ENCODE measurements at places on chromosomes 7 and 10.

DNA sequence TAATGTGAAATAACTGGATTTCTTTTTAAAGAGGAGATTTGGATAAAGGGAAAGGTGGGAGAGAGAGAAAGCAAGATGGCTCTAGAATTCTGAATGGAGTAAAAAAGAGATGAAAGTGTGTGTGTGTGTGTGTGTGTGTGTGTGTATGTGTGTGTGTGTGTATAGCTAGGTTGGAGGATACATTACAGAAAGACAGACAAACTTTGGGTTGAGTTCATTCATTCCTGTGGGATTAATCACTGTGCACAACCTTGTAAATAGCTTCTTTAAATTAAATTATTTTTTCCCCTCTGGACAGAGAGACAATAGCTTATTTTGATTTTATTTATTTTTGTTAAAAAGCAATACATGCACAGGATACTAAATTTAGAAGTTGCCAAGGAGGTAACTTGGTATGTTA is 7.5 kb downstream of the ASB4 start:
- no peak for DNase-seq

GRCh38 chr7:158432369-158433341 is 155.0 kb downstream of the PTPRN2 start:
- no peak for DNase-seq

DNA sequence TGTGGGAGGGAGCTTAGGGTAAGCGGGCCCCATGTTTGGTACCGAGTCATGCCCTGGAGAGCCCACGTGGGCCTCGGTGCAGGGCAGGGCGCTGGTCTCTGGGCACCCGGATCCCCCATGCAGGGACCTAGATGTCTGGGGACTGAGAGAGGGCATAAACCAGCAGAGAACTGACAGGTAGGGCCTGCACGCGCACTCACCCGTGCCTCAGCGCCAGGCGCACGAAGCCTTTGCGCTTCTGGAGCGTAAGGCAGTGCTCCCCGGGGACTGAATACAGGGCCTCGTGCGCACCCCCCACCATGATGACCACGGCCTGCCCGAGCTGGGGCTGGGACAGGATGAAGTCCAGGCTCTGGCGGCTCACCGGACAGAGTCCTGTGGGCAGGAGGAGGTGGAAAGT is 2.8 kb downstream of the MOGAT3 start:
- DNase-seq, result no peak

GRCh38 chr10:33273295-33274002 is 61.0 kb downstream of the NRP1 start:
- no peak for DNase-seq

DNA sequence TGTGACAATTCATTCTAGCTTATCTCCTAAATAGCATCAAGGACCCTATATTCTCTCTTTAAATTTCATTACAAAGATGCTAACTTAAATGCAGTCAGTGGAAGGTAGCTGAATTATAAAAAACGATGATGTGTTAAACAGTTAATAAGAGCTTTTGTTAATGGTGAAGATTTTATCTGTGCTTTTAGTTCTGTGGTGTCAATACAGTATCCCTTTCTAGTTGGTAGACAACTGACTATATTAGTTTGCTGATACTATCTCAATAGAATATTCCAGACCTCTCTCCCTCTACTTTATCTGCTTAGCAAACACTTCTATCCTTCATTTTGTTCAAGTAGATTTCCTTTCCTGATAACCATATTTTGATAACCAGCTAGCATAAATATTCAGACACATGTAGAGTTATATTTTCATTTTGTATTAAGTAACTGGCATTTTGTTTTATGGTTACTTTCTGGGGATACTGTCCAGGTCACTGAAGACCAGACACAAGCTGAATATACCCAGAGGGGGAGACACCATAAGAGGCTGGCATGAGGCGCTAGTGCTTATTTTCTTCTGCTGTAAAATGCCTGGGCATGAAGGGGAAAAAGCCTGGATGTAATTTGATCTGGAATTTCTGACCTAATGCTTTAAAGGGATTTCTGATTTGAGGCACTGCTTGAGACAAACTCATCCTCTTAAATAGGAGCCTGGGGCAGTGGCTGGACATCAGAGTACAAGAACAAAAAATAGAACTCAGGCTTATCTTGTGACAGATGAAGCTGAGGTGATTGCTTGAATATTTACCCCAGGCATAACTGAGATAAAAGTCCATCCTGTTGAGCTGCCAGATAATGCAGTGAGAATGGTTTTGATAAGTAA is 197.5 kb downstream of the MALRD1 start:
- no peak for DNase-seq

DNA sequence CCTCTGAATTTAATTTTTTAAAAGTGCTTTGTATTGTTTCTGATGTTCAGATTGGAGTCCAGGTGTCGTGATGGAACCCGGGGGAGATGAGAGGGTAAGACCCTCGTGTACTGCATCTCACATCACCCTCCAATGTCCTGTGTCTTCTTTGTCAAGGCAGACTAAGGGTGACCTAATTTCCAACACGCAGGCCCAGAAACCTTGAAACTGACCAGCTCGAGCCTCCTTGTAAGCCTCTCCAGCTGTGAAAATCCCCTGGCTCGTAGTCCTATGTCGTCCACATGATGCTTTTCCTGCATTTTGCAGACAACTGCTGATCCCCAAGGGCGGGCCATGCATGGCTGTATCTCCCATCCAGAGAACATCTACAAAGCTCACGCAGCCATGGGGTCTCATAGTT is 220.2 kb downstream of the ARHGAP12 start:
- DNase-seq, result no peak

GRCh38 chr7:17152721-17153120 is 145.7 kb upstream of the AHR start:
- no peak for DNase-seq

GRCh38 chr7:106062006-106062405 is 50.1 kb downstream of the SYPL1 start:
- no peak for DNase-seq

DNA sequence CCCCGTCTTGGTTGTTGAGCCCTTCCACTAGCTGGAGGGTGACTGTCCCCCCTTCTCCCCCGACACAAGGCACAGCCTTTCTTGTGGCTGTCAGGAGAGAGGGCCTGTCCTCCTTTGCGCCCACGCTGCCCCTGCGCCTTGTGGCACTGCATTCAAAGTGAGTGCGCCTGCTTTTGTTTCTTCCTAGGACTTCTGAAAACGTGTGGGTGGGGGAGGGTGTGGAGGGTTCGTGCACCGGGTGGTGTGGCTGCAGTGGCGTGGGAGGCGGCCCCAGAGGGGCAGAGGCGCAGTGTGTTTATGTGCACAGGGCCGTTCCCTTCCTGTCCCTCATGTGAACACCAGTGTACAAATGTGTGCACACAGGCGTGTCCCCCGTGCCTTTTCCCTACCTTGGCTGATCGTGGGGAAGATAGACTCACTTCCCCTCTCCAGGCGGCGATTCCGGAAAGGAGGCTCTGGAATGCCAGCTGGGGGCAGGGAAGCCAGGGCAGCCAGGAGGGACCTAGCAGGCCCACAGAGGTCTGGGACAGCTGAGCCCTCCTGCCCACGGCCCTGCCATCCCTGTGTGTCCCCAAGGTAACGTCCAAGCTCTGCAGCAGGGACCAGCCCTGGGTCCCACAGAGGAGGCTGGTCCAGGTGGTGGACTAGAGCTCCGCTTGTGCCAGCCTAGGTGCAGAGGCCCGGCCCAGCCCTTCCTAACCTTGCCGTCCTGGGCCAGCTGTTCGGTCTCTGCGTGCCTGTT is 88.8 kb downstream of the LHPP start:
- no peak for DNase-seq

DNA sequence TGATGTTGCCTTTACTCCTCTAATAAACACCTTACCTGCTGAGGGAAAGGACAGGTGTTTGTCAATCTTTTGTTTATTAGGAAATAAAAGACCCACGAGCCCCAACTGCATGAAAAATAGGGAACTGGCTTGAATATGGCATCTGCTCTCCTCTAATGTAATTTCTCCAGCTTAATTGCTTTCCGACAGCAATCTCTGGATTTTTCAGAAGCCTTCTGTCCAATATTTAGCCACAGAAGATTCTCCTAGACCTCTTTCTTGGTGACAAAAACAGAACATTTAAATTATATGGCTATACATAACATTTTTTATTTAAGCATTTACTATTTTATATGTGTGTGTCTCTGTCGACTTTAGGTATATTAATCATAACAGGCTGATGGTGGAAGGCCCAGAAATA is 317.4 kb upstream of the ADARB2 start:
- no peak for DNase-seq

DNA sequence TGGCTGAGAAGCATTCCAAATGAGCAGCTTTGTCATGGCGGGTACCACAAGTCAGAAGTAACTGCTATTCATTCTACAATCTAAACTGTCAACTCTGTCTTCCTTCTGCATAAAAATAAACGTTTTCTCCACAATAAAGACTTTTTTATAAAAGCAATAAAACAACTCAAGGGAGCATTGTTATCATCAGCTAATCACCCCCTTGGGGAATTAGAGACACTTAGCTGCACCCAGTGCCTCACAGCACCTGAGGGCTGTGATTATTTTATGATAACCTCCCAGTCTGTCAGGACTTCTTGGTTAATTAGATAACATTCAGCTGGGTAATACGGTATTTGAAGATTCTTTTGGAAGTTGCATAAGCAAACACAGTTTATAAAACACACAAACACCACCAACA is 155.6 kb downstream of the PPP1R3A start:
- DNase-seq, result no peak

GRCh38 chr10:14603534-14604102 is 171.1 kb downstream of the FAM107B start:
- no peak for DNase-seq

DNA sequence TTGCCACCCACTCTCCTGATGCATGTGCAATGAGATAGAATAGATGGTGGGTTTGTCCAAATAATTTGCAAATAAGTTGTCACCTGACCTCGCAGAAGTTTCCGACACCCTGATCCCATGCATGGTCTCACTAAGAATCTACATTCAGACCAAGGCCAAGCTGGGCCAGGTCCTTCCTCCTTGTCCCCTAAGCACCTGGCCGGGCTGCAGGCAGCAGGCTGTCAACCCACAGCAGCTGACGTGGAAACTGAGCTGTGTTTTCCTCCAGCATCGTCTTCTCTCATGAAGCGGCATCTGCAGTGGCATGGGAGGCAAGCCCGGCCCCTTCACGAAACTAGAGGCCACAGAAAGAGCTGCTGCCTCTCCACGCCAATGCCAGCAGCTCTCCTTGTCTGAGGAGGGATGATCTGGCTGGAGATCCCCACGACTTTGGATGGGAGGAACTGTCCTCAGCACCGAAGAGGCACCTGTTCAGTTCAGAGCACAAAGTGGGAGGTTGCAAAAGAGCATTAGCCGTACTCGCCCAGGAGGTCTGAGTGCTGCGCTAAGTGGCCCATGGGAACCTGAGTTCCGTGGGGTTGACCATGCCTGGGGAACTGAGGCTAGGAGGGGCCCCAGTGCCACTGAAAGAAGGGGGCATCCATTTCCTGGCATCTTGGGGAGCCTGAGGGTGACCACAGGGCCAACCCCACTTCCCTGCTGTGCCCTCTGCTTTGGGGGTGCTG is 110.5 kb upstream of the INSIG1 start:
- no peak for DNase-seq

- no peak for DNase-seq
Observed at GRCh38 chr7:133364959-133365690, 112.2 kb downstream of the EXOC4 start.

DNA sequence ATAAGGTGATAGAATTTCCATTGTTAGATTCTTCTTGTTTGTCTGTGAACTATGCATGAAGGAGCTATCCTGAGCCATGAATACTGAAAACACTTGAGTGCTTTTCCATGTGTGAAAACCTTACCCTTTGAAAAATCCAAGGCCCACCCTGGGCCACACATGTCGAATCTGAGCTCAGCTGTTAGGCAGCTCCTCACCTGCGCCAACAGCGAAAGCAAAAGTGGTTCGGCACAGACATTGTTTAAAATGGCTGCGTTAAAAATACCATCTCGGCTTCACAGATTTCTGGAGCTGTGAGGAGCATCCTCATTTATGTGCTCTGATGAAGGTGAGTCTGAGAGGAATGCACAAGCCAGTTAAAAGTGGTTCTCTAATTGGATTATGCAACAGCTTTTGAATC is 137.7 kb downstream of the NEUROD6 start:
- DNase-seq, result no peak

GRCh38 chr10:106537866-106538265 is 626.6 kb downstream of the SORCS1 start:
- no peak for DNase-seq

DNA sequence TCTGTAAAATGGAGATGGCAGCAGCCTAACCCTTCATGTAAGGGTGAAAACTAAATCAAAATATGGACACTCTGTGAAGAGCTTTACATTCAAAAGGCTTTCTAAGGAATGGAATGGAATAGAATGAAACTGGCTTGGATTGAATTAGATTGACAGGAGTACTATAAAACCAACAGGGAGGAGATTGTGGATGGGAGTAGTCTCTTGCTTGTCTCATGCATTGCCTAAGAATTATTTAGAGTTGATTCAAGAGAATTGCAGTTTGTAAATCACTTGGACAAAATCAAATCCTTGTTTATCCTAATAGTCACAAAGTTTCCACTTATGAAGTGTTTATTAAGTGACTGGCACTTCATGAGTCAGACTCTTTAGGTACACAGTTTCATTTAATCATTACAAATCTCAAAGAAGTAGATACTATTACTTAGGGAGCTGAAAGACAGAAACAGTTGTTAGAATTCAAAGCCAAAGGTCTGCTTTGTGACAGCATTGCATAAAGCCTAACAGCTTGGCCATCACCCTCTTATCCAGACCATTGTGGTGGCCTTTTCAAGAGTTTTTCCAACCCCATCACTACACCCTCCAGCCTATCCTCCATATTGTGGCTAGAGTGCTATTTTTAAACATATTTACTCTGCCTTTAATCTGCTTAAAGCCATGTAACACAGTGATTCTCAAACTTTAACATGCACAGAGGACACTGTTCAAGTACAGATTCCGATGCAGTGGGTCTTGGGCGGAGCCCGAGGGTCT is 91.9 kb upstream of the GHITM start:
- no peak for DNase-seq

- no peak for DNase-seq
Observed at GRCh38 chr10:30039988-30040387, 19.4 kb downstream of the JCAD start.

DNA sequence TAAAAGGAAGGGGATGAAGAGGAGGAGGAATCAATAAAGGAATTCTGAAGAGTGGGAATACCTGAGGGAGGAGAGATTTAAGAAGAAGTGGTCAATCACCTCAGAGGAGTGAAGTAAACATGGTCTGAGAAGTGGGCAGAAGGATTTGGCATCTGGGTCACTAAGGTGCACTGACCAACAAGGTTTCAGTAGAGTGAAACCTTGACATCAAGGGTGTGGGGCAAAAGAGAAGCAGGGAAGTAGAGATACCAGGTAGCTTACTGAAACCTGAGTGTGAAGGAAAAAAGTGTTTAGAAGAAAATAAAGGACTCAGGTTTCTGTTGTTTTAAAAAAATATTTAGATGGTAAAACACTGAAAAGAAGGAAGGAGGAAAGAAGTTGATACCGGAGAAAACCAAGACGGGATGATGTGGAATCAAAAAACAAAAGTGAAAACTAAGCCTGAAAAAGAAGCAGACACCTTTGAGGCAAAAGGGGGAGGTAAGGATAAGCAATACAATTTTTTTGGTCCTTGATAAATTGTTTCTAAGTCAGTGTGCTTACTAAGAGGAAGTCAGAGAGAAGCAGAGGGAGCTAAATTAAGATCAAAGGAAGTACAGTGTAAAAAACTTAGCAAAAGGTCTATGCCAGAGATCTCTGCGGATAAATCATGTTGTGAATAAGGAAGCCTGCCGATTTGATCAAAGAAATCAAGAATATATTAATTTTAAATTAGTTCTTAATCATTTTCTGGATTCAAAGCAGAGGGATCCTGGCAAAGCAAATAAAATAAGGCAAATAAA is 137.2 kb upstream of the GPR22 start:
- no peak for DNase-seq
